ENCODE measurements at places on chromosomes 7 and 10.

GRCh38 chr10:109962247-109962646 is 38.9 kb upstream of the XPNPEP1 start:
- DNase-seq, result no peak

DNA sequence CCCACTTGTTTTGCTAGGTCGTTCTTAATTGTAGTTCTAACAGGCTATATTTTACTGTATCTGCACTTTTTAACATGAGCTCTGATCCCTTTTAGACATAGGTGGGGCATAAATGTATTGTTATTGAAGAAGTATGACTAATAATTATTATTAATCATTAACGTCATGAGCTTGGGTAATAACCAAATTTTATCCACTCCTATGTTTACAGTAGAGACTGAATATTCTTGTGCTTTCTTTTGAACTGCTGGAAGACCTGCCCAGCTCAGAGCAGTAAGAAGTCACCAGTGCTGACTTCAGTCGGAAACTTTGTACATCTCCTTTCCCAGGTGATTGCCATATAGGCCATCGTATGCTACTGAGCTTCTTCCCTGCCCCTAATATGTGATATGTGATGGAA is 18.7 kb downstream of the PKD2L1 start:
- no peak for DNase-seq

GRCh38 chr10:79490400-79491142 is 21.8 kb upstream of the EIF5AL1 start:
- DNase-seq, result no peak

DNA sequence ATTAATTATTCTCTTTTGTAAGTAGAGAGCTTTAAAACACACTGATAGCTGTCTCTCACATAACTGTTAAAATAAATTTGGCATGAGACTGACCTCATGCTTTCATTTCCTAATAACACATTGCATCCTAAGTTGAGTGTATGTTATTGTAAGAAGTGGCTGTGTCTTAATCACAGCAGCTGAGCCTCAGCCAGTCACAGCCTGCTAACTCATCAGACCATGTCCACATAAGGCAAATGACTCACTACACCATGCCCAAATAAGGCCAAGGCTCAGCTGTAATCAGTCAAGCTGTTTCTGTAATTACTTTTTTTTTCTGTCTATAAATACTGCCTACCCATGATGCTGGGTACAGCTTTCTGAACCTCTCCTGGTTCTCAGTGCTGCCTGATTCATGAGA is 860.9 kb downstream of the XPNPEP1 start:
- no peak for DNase-seq

DNA sequence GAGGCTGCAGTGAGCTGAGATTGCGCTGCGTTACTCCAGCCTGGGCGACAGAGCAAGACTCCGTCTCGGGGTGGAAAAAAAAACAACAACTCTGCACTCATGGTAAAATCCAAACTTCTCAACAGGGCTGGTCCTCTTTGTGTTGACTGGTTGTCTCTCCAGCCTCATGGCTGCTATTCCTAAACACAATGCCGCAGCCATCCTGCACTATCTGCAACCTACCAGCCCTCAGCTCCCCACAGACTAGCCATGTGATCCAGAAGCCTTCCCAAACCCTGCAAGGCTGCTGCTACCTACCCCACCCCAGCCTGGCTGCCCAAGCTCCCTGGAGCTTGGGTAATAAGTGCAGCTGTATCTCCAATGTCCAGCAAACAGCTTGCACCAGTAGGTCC is 11.7 kb downstream of the ZYX start:
- DNase-seq, result no peak

DNA sequence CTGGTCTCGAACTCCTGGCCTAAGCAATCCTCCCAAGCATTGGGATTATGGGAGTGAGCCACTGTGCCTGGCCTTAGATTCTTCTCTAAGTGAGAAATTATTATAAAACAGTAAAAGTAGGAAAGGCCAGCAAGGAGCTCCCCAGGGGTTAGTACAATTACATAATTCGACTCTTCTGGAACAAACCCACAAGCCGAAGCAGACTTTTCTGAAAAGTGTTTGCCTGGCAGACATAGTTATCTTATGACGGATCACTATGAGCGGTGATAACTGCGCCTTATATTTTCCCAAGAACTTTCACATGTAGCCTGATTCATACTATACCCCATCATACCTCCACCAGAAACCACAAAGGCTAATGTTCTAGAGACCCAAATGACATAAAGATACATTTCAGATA is 30.2 kb upstream of the SH3PXD2A start:
- DNase-seq, result no peak

DNA sequence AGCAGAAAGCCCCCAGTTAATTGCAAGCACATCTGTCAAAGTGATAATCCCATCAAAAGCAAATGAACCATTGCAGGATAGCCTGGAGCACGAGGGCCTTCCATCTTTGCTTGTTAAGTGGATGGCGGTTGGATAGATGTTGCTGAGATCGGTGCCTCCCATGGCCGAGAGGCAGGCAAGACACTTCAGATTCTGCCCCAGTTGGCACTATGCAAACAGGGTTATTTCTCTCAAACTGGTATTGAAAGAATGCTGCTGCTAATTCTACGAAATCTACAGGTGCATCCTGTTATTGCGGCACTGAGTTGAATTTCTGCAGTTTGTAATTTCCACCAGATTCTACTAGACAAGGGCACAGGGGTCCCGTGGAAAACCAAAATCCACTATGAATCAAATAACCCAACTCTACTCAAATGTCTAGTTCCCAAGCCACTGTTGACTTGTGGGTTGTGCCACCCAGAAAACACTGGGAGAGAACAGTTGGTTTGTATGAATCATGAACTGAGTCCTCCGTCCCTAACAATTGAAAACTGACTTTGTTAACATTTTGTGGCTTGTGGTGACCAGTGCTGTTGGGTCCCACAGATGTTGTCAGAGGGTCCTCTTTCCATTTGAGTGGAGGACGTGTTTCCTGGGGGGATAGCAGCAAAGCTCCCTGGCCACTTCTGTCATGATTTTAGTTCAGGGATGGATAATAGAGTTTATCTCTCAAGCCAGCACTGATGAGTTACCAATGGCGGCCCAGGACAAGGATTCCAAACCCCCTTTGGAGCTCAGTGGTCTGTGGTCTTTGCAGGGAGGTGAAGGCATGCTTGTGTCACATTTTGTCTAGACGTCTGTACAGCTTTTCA is 7.1 kb upstream of the IL2RA start:
- no peak for DNase-seq

GRCh38 chr10:1057106-1057657 is 997 bp downstream of the WDR37 start:
- DNase-seq, result no peak

- DNase-seq, result no peak
Observed at GRCh38 chr10:3523309-3524050, 261.5 kb downstream of the KLF6 start.

- DNase-seq, result no peak
Observed at GRCh38 chr10:23479798-23480473, 41.1 kb downstream of the OTUD1 start.

GRCh38 chr10:23361665-23362064 is 17.1 kb upstream of the C10orf67 start:
- no peak for DNase-seq

- DNase-seq, result no peak
Observed at GRCh38 chr7:130009848-130010688, 41.1 kb downstream of the ZC3HC1 start.

DNA sequence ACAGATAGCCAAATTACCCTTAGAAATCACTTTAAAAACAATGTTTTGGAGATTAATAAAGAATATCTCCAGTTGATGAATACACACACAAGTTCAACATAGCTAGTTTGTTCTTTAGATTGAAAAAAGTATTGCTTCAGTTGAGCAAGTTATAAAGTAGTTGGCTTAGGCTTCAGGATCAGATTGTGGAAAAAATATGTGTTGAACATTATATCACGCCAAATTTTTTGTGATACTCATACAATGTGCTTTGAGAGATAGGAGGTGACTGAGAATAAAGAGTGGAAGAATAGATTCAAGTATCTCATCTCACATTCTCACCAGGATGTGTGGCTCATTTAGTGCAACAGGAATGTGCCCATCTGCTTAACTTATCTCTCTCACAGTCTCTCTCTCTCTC is 553.3 kb downstream of the HTR7 start:
- DNase-seq, result no peak

DNA sequence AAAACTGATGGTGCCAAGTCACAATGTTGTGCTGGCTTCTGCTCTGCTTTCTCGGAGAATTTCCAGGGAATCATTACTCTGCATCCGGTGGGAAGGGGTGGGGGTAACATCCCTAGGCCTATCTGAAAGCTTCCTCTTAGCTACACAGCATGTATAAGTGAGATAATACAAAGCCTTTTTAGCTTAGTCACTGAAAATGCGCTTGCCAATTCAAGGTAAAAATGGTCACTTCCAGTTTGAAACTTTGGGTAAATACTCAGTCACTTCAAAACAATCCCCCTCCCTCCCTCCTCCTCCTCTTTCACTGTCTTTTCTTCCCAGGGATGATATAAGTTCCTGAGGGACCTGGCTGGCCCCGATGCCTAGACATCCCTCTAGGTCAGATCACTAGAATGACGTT is 57.3 kb upstream of the APBB1IP start:
- no peak for DNase-seq

GRCh38 chr10:5659702-5660528 is 6.5 kb downstream of the ASB13 start:
- DNase-seq, result no peak

GRCh38 chr10:86958901-86959736 is 720 bp downstream of the SNCG start:
- no peak for DNase-seq

GRCh38 chr10:69387500-69387899 is 29.2 kb downstream of the TACR2 start:
- no peak for DNase-seq

DNA sequence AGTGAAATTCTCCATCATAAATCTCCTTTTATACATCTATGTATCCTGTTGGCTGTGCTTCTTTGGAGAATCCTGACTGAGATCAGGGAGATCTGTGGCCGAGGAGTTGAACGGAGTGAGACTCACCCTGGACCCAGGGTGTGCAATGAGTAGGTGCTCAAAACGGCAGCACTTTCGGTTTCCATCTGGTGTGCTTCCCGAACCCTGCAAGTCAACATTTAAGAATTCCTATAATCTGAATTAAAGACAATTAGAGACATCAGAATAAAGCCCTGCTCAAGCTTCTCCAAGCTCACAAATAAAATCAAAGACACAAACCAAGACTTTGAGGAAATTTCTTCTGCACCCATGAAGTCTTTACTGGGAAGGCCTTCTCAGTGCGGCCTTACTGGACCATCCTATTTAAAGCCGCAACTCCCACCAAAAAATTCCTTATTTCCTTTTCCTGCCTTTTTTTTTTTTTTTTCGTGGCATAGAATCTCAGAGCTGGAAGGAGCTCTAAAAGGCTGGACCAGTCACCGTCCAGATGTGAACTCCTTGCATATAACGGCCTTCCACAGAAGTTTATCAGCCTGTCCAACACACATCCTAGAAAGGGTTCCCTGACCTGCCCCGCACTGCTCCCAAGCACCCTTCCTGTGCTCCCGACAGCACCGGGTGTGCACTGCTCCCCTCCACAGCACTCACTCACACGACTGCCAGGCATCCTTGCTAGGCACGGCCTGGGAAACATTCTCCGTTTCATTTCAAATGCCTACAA is 29.7 kb downstream of the GNA12 start:
- DNase-seq, result no peak

DNA sequence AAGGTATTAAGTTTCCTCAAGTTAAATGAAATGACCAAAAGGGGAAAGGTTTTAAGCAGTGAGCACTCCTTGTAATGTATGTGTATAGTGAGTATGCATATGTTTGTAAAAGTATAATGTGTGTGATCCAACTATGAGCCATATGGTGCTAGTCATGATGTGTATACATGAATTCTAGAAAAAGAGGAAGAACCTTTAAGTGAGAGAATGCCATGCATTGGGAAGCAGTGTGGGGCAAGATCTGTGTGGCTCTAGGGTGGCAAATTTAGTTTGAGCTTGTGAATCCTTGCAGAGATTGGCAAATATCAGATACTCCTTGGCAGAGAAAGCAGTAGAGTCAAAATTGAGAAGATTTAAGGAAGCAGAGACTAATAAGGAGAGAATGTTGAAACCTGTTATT is 435.0 kb downstream of the AUTS2 start:
- no peak for DNase-seq

GRCh38 chr7:77837275-77837674 is 38.7 kb downstream of the PHTF2 start:
- no peak for DNase-seq

- DNase-seq, result peak; percentile 14
Observed at GRCh38 chr7:38070718-38071117, 107.3 kb upstream of the STARD3NL start.

GRCh38 chr10:497289-497688 is 192.2 kb downstream of the DIP2C start:
- DNase-seq, result no peak

DNA sequence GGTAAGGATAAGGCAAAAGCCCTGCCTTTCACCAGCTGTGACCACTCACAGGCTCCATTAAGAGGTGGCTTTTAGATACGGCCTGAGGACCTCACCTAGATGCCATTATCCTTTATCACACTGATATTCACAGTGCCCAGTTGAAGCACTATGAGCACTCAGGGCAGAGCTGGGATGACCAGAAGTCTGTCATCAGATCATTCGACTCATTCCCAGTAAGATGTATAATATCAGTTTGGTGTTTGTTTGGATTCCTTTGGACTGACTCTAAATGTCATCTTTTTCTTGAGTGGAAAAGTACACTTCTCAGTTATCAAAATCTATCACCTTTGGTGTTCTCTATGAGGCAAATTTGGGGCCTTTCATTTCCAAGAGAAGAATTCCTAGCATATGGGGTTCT is 18.7 kb downstream of the CCDC136 start:
- DNase-seq, result no peak

DNA sequence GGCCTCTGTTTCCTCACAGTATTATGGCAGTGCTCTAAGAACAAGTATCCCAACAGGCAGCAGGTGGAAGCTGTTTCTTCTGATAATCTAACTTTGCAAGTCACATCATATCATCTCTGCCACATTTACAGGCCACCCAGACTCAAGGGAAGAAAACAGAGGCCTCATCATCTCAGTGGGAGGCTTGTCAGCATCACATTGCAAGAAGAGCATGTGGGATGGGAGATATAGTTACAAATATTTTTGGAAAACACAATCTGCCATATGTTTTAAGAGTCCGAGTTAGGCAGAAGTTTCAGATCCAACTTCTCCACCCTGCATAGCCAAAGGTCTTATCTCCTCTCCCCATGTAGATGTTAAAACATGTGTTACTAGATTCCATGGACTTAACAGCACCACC is 130.4 kb upstream of the PDE1C start:
- no peak for DNase-seq

DNA sequence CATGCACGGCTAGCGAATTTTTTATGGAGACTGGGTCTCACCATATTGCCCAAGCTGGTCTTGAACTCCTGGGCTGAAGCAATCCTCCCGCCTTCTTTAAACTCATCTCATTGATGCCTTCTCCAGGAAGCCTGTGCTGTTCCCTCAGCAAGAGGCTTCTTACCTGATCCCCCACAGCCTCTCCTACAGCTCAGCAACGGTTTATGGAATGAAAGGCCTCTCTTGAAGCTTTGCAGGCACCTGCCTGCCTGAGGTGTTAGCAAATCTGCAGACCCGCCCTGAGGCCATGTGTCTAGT is 468 bp upstream of the TRIM56 start:
- DNase-seq, result no peak

GRCh38 chr10:88794731-88795130 is 7.8 kb upstream of the LIPM start:
- DNase-seq, result no peak

GRCh38 chr10:122492999-122493481 is 31.7 kb downstream of the HTRA1 start:
- DNase-seq, result peak; percentile 35

GRCh38 chr10:129541200-129541599 is 74.2 kb downstream of the MGMT start:
- no peak for DNase-seq

GRCh38 chr7:30177186-30177585 is 42.4 kb downstream of the MTURN start:
- DNase-seq, result no peak

All from globus pallidus (tissue), 1 donor.